ENCODE measurements at places on chromosomes 1 and 21. TPM values are rescaled to one million over a fixed set of nuclear protein-coding genes. Genes with fewer than 3 reads are reported as not detected.

DNA sequence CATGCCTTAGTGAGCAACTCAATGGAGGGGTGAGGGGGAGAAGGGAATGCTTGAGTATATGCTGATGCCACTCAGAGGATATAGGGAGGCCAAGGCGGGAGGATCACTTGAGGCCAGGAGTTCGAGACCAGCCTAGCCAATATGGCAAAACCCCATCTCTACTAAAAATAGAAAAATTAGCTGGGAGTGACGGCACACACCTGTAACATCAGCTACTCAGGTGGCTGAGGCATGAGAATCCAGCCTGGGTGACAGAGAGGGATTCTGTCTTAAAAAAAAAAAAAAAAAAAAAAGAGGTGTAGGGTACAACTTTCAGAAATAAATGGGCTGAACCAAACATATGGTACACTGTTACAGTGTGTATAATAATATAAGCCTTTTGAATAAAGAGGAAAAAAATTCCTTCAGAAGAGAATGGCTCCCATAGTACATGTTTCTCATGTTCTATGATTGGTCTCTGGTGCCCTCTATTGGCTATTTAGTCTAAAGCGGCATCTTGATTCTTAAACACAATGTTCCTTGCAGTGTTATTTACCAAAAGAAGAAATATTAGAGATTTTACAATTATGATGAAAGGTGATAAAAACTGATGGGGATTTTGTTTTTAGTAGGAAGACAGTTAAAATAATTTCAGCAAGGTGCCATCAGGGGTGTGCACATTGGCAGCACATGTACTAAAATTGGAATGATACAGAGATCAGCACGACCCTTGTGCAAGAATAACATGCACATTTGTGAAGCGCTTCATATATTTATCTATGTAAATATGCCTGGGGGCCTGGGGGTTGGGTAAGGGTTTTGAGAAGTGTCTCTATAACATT lies 109.8 kb downstream of the PATJ start:
- peak; percentile 89 for DNase-seq

- no peak for DNase-seq
These were observed 37.5 kb downstream of the TRAPPC10 start for GRCh38 chr21:44049606-44050005.

GRCh38 chr1:201217851-201218250 lies 27.2 kb downstream of the IGFN1 start:
- DNase-seq = no peak

DNA sequence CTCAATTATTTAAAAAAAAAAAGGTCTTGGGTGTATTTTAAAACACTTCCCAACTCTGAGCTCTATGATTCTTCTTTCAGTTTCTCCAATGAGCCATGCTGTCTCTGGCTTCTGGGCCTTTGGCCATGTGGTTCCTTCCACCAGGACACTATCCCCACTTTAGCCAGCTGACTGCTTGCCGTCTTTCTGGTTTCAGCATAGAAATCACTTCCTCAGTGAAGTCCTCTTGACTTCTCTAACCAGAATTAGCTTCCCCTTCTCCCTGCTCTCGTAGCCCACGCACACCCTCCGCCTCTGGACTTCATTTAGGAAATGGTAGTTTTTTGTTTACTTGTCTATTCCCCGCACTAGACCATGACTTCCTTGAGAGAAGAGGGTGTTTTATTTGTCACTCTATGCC lies 1.1 kb upstream of the DIO1 start:
- no peak for DNase-seq

The ETV3L gene
- not detected for total RNA-seq
